Left hindlimb (tissue), 1 donor: ENCODE measurements at places on chromosomes 6 and 20.

DNA sequence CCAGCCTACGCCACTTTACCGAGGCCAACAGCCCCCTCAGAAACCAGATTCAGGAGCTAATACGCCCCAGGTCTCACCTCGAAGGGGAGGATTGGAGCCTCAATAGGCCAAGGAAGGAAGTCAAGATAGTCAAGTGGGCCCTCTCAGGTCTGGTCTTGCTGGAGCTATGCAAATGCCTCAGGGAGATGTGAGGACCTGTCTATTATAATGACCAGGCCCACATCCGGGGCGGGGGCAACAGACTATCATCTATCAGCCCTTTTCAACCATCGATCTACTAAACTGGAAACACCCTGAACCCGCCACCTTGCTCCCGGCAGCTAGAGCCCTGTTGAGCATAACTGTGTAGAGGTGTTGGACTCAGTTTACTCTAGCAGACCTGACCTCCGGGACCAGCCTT, 12.7 kb upstream of the GSTA3 start:
- no peak for DNase-seq

DNA sequence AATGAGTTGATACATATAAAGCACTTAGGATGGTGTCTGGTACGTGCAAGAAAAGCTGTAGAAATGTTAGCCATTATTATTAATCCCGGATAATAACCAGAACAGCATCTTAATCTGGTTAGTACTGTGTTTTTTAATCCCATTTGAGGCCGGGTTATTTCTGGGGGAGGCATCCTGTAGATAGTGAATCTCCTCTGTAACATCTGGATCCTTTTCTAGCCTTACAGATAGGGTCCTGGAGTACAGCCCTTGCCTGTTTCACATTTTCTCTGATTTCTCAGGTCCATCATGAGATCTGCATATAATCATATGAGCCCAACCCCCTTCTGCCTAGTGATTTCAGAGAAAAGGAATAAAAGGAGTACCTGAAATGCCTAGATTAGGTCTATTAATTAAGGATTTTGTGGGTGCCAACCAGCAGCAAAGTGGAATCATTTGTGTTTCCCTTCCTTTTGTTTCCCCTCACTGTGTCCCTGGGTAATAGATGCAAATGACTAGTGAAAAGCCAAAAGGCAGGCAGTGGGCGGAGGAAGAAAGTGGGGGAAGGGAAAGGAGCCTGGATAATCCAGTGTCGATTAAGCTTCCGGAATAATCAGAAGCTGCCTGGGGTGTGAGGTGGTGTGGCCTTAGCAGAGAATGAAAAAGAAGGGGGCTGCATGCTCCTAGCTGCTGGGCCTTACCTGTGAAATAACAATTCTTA, 88.9 kb downstream of the SOBP start:
- DNase-seq, result no peak

GRCh38 chr20:12111431-12112088, 193.9 kb downstream of the BTBD3 start:
- DNase-seq, result no peak

DNA sequence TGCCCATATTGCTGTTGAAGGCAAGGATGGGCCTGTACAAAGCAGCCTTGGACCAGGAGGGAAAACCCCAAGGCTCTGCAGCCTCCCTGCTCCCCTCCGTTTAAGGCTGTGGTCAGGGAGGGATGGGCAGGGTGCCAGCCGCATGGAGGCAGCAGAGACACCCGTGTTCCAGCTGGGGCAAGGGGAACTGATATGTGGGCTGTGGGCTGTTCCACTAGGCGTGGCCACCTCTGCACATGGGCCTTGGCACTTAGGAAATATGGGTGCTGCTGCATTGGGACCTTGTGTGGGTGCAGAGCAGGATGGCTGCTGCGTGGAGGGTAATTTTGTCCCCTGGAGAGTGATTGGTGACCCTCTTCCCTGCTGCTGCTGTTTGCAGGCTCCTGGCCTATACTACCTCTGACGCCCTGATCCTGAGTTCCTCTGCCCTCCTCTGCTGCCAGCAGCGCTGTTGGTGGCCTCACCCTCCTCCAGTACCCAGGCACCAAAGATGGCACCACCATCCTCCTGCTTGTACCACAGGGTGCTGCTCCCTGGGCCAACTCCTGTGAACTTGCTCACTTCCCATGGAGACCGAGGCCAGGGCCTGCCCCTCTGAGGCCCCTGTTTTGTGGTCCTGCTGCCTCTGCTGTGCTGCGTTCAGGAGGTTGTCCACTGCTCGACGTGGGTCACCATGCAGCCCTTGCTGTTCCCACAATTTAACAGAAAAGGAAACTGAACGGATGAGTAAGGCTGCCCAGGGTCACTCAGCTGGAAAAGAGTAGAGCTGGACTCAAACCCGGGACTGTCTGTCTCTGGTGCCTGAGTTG, 35.3 kb downstream of the PANK2 start:
- no peak for DNase-seq

- no peak for DNase-seq
These were observed 8.3 kb downstream of the FAM110A start for GRCh38 chr20:841568-842546.

- DNase-seq, result no peak
These were observed 207.0 kb downstream of the ANKRD60 start for GRCh38 chr20:58021481-58021880.

DNA sequence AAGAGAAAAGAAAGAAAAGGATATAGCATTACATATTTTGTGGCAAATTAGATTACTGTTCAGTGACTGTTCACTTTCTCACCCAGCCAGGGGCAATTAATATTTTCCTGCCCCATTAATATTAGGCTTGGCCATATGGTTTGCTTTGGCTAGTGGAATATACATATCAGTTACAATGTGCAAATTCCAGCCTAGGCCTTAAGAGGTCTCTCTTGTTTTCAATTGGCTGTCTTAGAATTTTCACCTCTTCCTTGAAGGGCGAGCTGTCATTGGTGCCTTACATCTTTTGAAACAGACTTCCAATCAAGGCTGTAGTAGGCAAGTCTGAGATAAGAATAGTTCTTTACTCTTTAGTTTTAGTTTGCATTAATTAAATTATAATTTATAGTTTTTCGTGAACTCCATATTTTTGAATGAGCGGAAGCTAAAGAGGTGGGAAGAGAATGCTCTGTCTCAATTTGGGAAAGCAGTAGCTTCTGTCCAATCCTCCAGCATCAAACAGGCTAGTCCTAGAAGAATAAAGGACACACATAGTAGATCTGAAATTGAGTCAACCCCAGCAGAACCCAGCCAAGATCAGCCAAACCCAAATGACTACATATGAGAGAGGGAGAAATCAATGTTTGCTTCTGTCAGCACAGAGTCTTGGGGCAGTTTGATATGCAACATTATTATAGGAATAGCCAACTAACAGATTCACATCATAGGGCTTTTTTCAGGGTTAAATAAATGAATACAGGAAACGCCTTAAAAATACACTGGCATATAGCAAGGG, 6.3 kb upstream of the CSNK2A1 start:
- DNase-seq, result no peak

DNA sequence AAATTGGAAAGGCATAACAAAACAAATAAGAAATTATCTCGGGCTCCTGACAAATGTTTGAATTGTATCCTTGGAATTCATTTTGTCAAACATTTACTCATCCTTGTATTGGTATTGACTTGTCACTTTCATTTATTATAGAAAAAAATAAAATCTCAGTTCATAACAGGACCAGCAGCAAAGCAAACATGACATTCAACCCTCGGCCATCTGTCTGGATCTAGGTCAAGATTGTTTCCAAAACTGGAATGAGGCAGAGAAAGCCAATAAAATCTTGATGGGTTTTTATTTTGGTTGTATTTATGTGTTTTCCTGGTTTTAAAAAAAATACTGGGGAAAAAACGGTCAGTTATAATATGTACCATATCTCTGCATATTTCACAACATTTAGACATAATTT, 42.9 kb upstream of the FABP7 start:
- DNase-seq, result no peak

- no peak for DNase-seq
These were observed 123.9 kb downstream of the SNX5 start for GRCh38 chr20:17844549-17845298.

GRCh38 chr20:20233041-20233514, 134.8 kb upstream of the INSM1 start:
- no peak for DNase-seq

GRCh38 chr20:8953300-8953699, 115.6 kb upstream of the PLCB4 start:
- DNase-seq, result no peak

DNA sequence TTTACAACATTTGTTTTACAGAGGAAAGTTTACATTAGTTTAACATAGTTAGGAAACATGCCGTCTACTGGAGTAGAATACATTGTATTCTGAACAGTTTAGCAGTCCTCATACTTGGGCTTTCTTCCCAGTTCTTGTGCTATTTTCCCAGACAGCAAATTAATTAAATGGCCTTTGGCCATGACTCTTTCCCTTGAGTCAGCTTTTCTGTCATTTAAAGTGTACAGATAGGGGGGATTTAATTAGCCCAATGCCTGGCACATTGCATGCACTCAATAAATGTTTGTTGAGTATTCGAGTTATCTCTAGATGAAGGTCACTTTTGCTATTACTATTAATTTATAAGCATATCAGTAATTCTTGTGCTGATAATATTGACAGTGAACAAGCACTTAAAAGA, 1.6 kb downstream of the TMEM244 start:
- DNase-seq, result no peak

GRCh38 chr6:29255530-29255929, 46.0 kb upstream of the OR14J1 start:
- no peak for DNase-seq

- no peak for DNase-seq
These were observed 165.2 kb downstream of the BCAS1 start for GRCh38 chr20:53905019-53905819.
